HFF-Myc (cell line): ENCODE measurements at places on chromosomes 6 and 20.

- no peak for DNase-seq
Measured at GRCh38 chr6:45946887-45947286, 68.8 kb downstream of the CLIC5 start.

DNA sequence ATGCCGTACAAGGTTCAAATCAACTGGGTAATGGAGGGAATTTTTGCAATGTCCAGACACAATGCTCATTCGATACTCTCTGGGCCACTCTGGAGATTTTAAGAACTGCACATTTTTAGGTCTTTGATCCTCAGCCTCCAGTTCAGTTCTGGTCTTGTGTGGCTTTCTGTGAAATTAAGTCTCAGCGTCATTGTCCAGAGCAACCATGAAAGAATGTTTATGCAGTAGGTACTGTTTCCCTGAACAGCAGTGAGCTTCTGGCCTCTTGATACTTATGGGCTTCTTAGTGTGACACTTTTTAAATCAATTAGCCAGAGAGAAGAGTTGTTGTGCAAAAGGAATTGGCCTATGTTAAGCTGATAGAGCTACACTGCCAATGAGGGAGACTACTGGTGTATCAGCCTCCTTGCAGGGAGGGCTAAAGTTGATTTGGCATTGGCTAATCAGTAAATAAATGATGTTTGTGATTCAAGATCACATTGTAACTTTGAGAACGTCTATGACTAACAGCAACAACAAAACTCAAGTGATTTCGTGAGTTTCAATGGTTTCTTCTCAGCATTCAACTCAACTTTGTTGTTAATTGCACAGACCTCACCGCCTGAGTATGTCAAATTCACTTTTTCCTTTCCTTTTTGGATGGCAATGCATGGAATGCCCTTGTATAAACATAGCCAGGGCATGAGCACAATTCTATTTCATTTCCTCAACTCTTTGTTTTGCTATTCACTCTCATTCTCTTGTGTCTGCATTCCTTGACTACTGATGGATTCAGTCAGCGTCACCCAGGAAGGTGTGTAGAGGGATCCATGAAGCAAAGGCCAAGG lies 85.1 kb downstream of the GJA1 start:
- DNase-seq, result no peak

- DNase-seq, result no peak
Measured at GRCh38 chr6:22699151-22699550, 129.8 kb downstream of the HDGFL1 start.

DNA sequence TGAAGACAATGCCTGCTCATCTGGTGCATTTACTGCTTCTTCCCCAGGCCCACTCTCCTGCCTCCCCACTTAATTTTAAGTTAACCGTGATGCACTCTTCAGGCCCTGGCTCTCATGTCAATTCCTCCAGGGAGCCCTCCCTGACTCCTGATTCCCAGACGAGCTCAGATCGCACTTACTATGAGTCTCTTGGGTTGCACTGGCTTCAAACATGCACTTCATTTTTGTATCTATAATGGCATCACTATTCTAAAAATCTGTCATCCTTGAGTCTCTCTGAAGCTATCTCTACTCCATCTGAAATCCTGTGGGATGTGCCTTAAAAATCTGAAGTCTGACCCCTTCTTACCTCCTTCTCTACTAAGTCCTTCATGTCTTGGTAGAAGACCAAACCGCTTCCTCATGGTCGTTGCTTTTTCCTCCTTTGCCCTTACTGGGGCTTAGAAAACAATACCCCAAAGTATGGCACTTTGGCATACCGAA lies 24.7 kb downstream of the COX4I2 start:
- DNase-seq, result no peak

GRCh38 chr20:36541768-36542488 lies 609 bp downstream of the MYL9 start:
- no peak for DNase-seq

GRCh38 chr6:44052419-44053023 lies 74.7 kb downstream of the MRPL14 start:
- no peak for DNase-seq

GRCh38 chr20:46312075-46312944 lies 4.0 kb upstream of the CDH22 start:
- DNase-seq, result no peak

GRCh38 chr6:135600931-135601330 lies 103.4 kb upstream of the AHI1 start:
- no peak for DNase-seq

DNA sequence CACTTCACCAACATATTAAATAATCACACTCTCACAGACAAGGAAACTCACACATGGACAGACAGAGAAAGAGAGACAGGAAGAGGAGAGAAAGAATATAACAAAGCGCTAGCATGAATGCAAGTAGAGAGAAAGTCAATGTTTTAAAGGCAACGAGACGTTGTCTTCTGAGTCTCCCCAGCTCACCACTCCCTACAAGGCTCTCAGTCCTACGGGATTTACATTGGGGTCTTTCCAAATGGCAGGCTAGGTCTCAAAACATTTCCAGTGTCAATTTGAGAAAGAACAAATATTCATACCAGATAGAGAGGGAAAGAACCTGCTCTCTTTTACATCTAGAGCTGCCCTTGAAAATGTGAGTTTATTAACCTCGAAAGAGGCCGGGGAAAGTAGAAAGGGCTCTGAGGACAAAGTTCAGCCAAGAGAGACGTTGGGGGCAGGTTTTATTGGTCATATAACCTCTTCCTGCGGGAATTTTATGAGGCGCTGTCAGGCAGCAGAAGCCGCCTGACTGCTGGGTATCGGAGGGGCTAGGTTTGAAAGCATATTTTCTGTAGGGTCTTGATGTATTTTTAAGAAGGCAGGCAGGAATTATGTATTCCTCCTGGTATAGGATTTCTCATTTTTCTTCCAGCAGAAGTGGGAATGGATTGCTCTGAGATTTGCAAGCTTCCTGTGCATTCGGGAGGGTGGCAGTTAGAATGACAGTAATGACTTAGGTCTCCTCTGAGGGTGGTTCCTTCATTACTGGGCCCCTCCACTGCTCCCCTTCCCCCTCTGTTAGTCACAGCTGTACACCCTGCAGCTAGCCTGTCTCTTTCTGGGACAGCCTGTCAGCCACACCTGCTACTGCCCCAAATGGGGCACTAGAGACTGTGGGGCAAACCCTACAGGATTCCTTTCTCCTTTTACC lies 34.4 kb upstream of the KIF16B start:
- DNase-seq, result no peak

GRCh38 chr20:25019381-25020155 lies 27.0 kb upstream of the APMAP start:
- no peak for DNase-seq

- no peak for DNase-seq
Measured at GRCh38 chr6:2919886-2920285, 16.8 kb upstream of the SERPINB9 start.

DNA sequence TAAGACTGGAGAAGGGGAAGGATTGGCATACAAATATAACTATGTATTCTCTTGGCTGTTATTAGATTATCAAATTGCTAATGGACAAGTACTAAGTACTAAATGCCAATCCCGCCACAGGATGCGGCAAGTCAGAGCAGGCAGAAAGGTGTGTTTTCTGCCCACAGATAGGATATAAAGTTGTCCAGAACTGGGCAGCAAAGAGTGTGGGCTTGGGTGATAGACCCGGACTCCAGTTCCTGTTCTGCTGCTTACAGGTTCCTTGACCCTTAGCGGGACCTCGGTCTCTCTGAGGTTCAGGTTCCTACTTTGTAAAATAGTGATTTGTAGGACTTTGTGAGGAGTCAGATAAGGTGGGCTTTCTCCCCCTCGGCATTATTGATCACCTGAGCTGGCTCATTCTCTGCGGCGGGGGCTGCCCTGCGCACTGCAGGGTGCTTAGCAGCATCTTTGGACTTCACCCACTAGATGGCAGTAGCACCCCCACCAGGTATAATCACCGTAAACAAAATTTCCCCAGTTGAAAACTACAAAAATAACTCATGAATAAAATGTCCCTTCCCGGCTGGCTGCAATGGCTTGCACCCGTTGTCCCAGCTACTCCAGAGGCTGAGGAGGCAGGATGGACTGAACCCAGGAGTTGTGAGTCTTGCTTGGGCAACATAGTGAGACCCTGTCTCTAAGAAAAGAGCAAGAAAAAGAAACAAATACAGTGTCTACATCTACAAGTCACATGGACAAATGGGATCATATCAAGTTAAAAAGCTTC lies 193.1 kb downstream of the DOK5 start:
- no peak for DNase-seq
